Kidney tubule cell (primary cell): ENCODE measurements at places on chromosomes 1 and 21.

DNA sequence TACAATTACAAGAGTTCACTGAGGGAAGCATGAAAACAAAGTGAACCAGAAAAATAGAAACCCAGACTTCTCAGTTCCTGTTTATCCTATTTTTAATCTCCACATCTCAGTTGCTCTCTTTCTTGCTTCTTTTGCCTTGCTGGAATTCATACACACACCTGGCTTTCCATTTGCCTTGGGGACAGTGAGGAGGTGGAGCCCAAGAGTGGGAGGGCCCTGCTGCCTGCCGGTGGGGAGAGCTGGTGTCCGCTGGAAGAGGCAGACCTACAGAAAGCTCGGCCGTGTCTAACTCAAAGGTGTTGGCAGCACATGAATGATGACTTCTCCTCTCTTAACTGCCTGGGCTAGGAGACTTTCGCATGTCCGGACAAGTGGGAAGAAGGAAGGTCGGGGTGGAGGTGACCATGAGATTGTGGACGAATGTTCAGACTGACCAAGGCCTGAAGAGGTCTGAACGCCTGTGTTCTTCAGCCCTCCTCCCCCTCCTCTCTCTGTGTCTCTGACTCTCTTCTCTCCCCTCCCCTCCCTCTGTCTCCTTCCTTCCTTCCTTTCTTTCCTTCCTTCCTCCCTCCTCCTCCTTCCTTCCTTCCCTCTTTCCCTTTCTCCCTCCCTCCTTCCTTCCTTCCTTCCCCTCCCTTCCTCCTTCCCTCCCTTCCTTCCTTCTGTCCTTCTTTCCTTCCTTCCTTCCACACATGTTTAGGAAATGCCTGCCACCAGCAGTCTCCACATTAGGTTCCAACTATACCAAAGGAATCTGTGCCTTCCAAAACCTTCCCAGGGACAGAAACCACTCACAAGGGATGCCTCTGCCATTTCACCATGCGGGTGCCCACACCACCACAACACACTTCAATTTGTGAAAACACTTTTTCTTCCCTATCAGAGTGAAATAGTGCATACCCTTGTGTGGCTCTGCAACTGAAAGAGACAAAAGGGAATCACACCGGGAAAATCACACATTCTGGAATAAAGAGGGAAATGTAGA is 157.3 kb upstream of the RUNX1 start:
- DNase-seq, result peak; percentile 52

DNA sequence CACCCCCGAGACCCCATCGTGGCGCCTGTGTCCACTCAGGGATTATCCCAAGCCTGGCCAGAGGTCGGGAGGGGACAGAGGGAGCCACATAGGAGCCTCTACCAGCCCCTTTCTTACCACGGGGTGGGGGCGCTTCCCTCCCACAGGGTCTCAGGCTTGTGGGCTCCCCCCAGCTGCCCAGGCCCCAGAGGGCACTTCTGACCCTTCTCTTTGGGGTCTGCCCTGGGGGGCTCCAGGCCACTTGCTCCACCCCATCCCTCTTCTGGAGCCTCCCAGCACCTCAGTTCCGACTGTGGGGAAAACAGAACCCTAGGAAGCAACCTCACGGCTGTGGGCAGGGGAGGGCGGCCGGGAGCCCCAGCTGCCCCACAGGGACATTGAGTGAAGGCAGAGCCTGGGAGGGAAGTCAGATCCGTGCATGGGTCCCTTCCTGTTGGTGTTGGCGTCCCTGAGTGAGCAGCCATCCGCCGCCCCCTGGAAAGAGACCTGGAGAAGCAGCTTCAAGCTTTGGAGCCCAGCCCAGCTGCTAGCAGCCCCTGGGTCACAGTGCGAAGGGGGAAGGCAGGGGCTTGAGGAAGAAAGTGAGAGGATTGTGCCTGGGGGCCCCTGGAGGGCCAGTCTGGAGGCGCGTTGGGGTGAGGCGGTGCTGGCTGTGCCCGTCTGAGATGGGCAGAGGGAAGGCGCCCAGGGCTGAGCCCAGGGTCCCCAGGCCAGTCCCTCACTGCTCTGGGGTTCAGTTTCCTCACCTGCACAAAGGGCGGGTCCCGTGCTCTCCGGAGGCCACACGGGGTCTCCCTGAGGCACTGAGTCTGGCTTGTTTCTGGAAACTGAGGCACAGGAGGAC is 22.1 kb downstream of the RRP1 start:
- DNase-seq, result no peak

- DNase-seq, result peak; percentile 40
Measured at GRCh38 chr1:77768006-77768405, 8.4 kb upstream of the USP33 start.

DNA sequence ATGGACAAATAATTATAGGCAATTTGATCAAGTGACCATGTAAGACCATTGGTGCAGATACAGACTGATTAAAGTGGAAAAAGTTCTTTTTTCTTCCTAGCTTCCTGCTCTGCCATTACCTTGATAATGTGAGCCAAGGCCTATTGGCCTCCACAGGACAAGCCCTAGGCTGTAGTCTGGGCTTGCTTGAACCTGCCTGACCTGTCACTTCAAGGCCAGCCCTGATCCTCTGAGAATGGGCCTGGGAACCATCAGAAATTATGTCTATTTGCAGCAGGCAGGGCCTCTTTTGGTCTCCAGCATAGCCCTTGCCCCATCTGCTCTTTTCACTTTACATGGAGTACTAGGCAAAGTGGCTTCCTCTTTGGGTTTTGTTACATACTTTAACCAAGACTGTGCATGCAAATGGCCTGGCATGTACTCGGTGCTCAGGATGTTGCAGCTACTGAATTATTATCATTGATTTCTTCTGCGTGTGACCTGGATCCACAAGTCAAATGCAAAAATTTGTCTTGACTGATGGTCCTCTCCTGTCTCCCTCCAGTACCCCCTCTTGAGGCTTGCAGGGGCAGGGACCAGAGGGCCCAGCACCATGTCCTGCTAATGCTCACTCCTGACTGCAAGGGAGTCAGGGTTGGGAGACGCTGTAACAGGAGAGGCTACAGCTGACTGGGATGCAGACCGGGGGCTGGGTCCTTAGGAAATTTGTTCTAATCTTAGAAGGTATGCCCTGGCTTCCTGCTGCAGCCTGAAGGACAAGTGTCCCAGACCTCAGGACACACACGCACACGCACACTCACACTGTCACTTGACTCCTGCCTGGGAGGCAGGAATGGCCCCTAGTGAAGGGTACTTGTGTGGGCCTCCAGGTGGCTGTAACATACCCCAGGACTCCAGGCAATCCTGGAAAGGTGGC is 39.4 kb downstream of the RCSD1 start:
- no peak for DNase-seq

DNA sequence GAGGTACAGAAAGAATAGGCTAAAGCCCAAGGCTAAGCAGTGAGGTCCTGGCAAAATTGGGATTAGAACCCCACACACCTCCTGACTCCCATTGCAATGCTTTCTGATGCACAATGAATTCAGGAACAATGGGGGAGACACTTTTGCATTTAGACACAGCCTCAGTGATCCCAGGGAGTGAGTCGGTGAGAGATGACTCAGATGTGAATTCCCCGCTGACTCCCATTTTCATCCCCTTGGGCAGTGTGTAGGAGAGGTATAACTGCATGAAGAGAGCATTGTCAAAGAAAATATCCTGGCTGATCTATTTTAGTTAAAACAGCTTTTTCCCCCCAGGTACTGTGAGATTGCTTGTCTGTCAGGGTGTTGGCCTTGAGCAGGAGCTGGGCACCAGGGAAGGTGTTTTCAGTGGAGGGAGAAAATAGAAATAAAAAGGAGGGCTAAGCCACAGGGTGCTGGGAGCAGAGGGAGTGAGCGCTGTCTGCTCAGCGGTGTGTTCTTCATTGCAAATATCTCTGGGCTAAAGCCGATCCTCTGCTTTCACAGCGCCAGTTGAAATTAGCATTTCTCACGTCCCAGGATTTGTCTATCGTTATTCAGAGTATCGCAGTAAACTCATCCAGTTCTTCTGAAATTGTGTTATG is 247.7 kb upstream of the PTBP2 start:
- DNase-seq, result peak; percentile 89

DNA sequence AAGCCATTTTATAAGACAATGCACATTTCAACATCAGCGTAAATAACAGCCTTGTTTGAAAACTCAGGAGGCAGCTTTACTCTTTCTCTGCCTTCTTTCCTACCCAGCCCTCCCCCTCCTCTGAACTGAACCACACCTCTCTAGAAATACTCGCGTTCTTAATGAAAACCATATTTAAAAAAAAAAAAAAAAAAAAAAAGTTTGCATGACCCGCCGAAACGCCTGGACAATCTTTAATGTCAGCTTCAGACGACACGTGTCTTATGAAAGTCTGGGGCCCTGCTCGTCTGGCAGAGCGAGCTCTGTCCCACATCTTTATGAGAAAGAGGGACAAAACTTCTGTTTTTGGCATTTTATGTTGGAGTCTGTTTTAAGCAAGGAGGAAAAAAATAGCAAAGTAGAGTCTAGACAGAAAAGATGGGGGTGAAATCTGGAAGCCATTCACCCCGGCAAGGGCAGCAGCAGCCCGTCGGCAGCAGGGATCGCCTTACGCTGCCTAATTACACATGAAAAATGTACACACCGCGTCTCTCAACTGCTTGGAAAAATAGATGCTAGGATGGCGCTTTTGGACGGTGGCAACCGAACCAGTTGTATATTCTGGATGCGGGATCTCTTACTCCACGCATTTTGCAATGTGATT is 130.4 kb upstream of the ETS2 start:
- DNase-seq, result no peak

- DNase-seq, result no peak
Measured at GRCh38 chr1:29677028-29678024, 441.0 kb downstream of the PTPRU start.

GRCh38 chr21:25002676-25003075 is 604.6 kb downstream of the MRPL39 start:
- peak; percentile 3 for DNase-seq

GRCh38 chr1:55827350-55827749 is 612.2 kb upstream of the USP24 start:
- DNase-seq, result peak; percentile 69

- no peak for DNase-seq
Measured at GRCh38 chr1:42145764-42146625, 7.2 kb upstream of the GUCA2B start.

DNA sequence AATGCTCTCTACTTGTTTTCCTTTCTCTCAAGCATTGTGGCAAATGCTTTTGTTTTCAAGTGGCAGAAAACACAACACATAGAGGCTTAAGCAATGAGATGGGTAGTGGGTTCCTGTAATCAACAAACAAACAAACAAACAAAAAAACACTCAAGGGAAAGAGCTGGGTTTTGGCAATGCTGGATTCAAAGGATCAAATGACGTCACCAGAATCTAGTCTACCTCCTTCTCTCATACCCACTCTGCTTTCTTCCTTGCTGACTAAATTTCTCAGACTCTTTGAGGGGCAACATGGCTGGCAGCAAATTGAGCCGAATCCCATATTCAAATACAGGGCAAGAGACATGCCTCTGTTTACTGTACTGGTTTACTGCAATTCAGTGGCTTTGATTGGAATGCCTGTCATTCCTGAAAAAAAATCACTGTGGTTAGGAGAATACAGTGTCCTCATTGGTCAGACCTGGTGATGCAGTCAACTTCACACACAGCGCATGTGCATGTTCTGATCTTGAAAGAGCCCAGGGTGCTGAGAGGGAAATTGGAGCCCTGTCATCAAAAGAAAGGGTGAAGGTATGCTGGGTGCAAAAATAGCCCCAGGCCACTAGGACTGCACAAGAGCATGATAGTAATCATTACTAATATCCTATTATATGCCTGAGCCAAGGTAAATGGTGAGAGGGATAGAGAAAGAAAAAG is 356.2 kb downstream of the KCTD3 start:
- no peak for DNase-seq

DNA sequence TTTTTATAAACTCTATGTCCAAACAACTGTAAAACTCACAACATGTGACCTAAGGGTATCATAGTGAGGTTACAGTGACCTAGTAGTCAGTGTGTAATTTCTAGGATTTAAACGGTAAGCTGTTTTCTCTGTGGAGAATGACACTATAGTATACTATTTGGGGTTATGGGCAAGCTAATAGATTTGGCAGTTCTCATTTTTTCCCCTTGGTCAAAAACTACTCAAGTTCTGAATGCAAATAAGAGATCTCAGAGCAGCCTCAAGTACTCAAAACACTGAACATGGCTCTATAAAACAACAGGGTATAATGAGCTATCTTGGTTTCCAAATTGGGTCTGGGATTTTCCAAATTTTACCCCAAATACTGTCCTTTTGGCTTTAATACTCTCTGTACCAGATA is 88.5 kb upstream of the HMCN1 start:
- DNase-seq, result peak; percentile 10

DNA sequence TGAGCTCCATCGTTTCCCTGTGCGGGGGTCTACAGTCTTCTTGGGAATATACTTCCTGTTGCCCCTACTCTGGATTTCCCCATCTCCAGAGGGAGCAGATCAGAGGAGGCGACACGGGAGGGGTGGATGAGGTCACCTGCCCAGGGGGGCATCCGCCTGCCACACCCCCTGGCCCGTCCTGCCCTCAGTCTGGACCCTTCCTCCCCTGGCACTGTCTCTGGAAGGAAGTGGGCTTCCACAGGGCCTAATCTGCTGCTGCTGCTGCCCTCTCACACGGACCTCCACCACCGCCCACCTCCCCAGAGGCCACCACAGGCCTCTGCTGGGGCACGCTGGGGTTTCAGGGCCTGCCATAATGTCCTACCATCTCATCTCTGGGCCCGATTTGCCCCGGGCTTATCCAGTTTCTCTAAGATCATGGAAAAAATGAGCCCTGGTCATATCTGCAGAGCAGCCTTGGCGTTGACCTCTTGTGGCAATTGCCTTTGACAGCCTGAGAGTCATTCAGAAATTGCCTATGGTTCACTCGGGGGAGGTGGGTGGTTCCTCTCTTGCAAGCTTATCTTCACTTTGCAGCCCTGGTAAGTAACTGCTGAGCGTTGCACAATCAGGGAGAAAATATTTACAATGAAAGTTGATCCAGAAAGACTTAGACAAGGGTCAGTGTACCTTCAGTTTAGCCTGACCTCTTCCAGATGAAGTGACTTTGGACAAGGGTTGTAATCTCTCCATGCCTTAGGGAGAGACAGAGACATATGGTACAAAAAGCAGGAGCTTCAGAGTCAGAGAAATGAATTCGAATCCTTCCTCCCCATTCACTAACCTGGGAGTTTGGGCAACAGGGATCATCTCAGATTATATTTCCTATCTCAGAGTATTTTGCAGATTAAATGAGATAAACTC is 252.4 kb downstream of the TOMM20 start:
- no peak for DNase-seq

DNA sequence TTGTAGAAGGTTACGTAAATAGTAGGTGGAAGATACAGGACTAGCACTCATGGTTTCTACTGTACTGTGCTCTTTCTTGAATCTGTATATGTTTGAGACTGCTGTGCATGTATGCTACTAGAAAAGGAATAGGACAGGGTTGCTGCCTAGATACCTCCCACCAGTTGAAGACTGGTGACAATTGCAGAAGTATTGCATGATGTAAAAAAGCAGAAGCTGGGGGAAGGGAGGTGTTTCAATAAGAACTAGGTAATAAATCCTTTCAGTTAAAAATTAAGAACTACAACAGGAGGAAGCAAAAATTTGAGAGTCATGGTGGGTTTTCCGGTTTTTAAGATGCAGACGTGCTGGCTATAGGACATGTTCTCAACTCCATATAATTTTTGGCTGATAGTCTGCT is 88.1 kb downstream of the CCDC30 start:
- no peak for DNase-seq

GRCh38 chr1:44775930-44776729 is 790 bp downstream of the RPS8 start:
- DNase-seq, result peak; percentile 41
